Mesenteric fat pad (tissue), 1 donor: ENCODE measurements at places on chromosomes 11 and 22. TPM values are rescaled to one million over a fixed set of nuclear protein-coding genes. Genes with fewer than 3 reads are reported as not detected.

Gene MGAT3
- total RNA-seq = 43.8 TPM

- DNase-seq = no peak
These were observed 89.3 kb downstream of the PRR5L start for GRCh38 chr11:36385121-36385970.

- DNase-seq = no peak
These were observed 8.4 kb upstream of the IRAG1 start for GRCh38 chr11:10701982-10702381.

DNA sequence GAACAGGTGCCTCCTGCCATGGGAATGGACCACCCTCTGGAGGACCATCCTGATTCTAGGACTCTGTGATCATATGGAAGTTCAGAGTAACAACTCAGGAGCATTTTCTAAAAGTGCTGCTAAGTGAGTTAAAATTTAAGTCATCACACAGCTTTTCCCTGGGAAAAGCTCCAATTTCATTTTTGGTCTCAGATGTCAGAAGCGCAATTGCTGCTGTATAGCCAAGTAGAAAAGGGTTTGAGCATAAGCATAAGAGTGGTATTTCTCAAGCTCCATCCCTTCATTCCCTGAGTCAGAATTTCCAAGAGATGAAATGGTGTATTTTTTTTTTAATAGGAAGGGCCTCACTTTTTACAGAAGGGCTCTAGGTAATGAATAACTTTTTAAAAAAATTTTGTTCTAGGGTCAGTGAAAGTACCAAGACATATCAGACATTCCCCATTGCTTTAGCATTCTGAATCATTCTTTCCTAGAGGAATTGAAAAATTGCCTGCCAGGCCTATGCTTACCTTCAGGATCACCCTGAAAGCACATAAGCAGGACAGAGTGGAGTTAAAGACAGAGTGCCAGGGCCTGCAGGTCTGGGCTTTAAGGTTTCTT is 564.5 kb upstream of the ISX start:
- DNase-seq = no peak

GRCh38 chr11:67194096-67194495 is 72.2 kb upstream of the GRK2 start:
- no peak for DNase-seq

DNA sequence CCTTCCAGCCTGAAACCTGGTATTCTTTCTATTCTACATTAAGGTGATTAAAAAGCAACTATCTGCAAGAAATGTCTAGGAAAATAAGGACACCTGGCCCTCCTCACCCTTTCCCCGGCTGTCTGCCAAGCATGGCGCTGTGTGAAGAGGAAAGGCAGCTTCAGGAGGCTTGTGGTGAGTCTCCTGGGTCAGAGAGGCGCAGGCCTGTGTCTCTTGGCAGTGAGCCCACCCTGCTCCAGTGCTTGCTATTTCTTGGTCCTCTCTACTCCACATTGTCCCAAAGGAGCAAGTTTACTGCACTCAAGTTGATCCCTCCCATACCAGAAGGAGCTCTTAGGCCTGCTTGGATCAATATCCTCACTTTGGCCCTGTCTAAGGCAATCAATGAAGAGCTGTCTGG is 520.7 kb upstream of the B3GAT1 start:
- no peak for DNase-seq

- no peak for DNase-seq
These were observed 125.2 kb downstream of the TEAD1 start for GRCh38 chr11:12799334-12799835.

DNA sequence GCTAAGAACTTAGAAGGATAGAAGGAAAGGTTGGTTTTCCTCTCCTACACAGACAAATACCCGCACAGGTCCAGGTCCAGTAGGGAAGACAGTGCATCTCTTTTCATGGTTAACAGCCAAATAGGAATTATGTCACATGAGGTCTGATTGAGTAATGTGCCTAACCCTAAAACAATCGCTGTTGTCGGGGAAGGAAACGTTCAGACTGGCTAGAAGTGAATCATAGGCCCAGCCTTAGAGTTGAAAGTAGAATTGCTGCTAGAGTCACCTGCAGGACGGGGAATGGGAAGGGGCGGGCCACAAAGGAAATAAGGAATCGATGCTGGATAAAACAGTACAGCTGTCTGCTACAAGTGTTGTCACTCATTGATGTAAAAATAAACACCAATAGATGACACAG is 12.4 kb upstream of the HTATIP2 start:
- no peak for DNase-seq

- no peak for DNase-seq
These were observed 87.6 kb upstream of the FSHB start for GRCh38 chr11:30143098-30143705.

- no peak for DNase-seq
These were observed 12.3 kb upstream of the P2RY2 start for GRCh38 chr11:73205661-73206343.
